Memory B cell (primary cell): ENCODE measurements at places on chromosomes 3 and 15.

DNA sequence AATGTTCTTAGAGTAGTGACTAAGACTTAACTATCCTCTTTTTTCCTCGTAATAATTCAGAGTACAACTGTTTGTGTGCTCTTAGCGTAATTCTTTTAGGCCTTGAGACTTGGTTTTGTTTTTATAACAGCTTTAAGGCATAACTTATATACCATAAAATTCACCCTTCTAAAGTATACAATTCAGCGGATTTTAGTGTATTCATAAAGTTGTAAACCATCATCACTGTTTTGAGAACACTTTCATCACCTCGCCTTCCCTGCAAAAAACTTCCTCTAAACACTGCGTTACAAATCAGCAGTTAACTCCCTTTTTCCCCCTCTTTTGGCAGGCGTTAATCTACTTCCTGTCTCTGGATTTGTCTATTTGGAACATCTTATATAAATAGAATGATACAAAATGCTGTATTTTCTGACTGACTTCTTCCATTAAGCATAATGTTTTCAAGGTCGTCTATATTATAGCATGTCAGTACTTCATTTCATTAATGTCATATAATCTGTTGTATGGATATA lies 18.7 kb downstream of the DNAJC13 start:
- no peaks in the 10 kb centered on the region for H3K27me3 ChIP-seq
- H3K4me1 ChIP-seq = peaks cover 7% of the 10 kb centered on the region
- no peak overlapping the region for H3K4me3 ChIP-seq
- no peak for DNase-seq
- H3K36me3 ChIP-seq = peaks cover 17% of the 10 kb centered on the region
- H3K27ac ChIP-seq = peak overlapping the region; percentile 9

GRCh38 chr15:93018574-93018973 lies 70.4 kb downstream of the RGMA start:
- DNase-seq = no peak
- H3K4me3 ChIP-seq = no peak overlapping the region
- peaks cover 4% of the 10 kb centered on the region for H3K4me1 ChIP-seq
- peaks cover 66% of the 10 kb centered on the region for H3K36me3 ChIP-seq

- H3K27ac ChIP-seq = no peak overlapping the region
- no peak for DNase-seq
- no peaks in the 10 kb centered on the region for H3K27me3 ChIP-seq
- no peaks in the 10 kb centered on the region for H3K36me3 ChIP-seq
- no peak overlapping the region for H3K4me3 ChIP-seq
Observed at GRCh38 chr3:55647670-55648069, 160.6 kb upstream of the WNT5A start.

DNA sequence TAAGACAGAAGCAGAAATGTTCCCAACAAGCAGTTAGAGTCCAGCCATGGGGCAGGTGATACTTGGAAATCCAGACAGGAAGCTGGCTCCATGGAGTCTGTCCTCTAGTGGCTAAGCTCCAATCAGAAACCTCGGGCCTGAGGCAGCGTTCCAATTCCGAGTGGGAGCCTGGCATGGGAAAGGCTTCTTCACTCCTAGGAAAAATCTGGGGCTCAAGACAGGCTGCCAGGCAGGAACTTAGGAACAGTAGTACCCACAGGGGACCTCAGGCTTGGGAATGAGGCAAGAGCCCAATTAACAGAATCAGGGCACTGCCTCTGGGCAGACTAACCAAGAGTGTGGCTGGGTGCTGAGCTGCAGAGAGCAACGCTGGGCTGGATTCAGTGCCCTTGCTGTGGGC lies 6.2 kb upstream of the ATP13A4 start:
- H3K27ac ChIP-seq = no peak overlapping the region
- H3K4me3 ChIP-seq = no peak overlapping the region
- DNase-seq = no peak
- peaks cover 2% of the 10 kb centered on the region for H3K27me3 ChIP-seq
- no peaks in the 10 kb centered on the region for H3K36me3 ChIP-seq

DNA sequence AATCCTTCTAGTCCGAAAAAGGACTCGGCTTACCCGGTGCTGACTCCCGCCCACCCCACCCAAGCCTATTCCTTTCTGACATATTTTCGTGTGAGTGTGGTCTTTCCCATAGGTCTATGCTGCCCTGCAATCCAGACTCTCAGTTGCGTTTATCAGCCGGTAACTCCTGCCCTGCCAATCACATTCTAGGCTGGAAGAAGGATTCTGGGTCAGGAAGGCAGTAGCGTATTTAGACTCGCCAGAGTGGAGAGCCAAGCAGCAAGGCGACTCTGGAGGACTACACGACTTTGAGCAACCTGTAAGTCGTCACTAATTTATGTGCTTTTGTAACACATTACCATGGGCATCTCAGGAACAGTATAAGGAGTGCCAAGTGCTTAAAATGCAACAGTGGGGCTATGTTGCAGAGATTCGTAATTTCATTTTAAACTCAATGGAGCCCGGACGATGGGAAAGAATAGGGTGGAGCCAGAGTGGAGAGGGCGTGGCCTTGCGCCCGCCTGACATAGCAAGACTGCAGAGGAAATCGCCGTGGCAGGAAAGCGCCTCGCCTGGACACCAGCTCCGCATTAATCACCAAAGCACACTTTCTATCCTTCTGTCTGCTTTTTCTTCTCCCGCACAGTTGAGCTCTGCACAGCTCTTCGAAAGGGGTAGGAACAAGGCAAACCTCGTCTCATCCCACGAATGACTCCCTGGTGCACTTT lies 1044.2 kb downstream of the AGBL1 start:
- H3K4me1 ChIP-seq = no peaks in the 10 kb centered on the region
- DNase-seq = no peak
- H3K36me3 ChIP-seq = no peaks in the 10 kb centered on the region
- no peak overlapping the region for H3K4me3 ChIP-seq
- H3K27ac ChIP-seq = no peak overlapping the region

- H3K4me1 ChIP-seq = no peaks in the 10 kb centered on the region
- H3K27ac ChIP-seq = no peak overlapping the region
- H3K4me3 ChIP-seq = no peak overlapping the region
- no peak for DNase-seq
- peaks cover 11% of the 10 kb centered on the region for H3K27me3 ChIP-seq
Observed at GRCh38 chr3:115598216-115598615, 25.1 kb upstream of the GAP43 start.
